Cortex of kidney (tissue), 1 donor: ENCODE measurements at places on chromosomes 1 and 21.

DNA sequence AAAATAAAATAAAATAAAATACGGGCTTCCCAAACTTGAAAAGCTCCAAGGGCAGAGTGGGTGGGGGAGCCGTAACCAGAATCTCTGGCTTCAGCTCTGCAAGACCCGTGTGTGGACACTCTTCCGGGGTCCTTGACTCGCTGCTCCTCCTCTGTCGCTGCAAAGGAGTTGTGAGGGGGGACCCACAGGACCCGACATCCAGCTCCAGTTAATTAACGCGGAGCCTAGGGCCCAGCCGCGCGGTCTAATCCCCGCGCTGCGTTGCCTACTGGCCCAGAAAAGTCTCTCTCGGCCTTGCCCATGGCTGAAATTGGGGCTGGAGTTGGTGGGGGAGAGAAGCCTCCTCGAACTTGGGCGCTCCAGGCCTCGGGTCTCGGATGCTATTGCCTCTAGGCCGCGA lies 1.8 kb downstream of the LMX1A start:
- DNase-seq: no peak

GRCh38 chr1:233328142-233328921 lies 808 bp downstream of the MAP3K21 start:
- DNase-seq: no peak

DNA sequence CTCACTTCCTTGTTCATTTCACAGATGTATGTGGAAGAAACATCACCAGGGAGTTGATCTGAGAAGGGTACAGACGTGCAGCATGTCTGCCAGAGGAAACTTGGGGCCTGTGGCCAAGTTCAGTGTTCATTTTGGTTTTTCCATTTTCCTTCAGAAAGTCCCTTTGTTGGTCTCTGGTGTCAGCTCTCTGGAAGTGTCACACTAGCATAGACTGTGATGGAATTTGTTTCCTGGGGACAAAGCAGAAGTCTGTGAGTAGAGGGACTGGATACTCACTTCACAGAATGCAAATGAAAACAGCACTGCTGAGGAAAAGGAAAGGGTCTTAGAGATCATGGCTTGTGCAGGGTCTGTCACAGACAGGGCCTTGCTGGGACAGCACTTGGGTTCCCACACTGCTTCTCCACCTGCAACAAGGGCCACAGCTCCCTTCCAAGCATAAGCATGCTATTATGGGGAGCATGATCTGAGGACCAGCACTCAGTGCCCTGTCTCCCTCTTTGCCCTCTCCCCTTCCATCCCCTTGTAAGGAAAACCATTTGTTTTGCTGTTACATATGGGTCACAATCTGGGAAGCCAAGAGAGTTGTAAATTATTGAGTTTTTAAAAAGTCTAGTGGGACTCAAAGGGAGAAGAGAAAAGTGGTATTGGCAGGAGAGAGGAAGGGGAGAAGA lies 31.4 kb upstream of the CD84 start:
- DNase-seq: no peak

DNA sequence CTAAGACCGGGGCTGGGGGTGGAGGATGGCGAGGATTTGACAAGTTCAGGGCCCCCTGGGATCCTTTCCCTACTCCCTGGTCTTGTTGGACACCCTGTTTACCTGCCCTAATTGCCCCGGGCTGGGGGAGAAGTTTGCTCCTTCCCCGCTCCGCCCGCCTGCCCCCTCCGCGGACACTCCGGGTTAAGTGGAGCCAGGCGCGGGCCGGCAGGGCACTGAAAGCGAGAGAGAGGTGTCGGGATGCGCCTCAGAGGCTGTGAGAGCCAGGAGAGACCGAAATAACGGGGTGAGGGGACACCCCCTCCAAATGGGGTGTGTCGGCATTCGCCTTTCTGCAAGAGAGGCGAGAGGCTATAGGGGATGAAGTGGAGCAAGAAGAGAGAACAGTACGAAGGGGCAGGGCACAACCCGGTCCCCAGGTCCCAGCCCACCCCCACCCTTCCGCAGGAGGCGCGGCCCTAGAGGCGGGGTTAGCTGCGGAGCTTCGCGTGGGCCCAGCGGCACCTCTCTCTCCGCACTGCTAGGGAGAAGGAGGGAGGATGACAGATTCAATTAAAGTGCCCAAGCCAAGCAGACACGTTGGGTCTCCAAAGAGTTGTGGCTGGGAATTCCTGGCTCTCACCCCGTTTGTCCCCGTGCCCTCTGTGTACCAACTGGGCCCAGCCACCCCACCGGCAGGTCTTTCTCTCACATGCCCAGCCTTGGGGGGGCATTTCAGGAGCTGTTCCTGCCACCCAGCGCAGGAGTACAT lies 3.8 kb downstream of the EFNA3 start:
- no peak for DNase-seq

- DNase-seq: no peak
These were observed 148.2 kb downstream of the FCRL5 start for GRCh38 chr1:157404063-157404501.

- no peak for DNase-seq
These were observed 342.1 kb upstream of the NR5A2 start for GRCh38 chr1:199685369-199685768.

GRCh38 chr1:91798740-91799139 lies 87.2 kb downstream of the TGFBR3 start:
- no peak for DNase-seq

- no peak for DNase-seq
These were observed 15.7 kb downstream of the PTCH2 start for GRCh38 chr1:44827197-44828002.

- no peak for DNase-seq
These were observed 2.4 kb upstream of the CCT8 start for GRCh38 chr21:29075706-29076466.

- no peak for DNase-seq
These were observed 79.1 kb upstream of the IVNS1ABP start for GRCh38 chr1:185396126-185396525.

GRCh38 chr21:43981871-43982210 lies 30.3 kb upstream of the TRAPPC10 start:
- no peak for DNase-seq

GRCh38 chr1:2363847-2364513 lies 27.4 kb downstream of the MORN1 start:
- no peak for DNase-seq

DNA sequence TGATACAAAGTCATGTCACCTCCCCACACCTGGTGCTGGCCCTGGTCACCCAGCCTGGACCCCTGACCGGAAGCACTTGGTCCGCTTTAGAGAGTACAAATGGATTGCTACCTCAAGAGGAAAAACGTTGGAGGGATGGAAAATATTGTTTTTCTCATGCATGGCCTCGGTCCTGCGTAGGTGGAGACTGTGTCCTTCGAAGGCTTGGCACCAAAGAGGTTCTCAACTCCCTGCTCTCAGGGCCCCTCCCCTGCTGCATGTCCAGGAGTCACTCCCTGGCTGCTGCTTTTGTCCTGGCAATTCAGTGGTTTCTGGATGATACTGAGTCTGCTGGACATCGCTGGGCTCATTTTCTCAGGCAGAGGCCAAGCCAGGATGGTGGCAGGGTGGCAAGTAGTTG lies 529.8 kb downstream of the KIF26B start:
- DNase-seq: no peak

DNA sequence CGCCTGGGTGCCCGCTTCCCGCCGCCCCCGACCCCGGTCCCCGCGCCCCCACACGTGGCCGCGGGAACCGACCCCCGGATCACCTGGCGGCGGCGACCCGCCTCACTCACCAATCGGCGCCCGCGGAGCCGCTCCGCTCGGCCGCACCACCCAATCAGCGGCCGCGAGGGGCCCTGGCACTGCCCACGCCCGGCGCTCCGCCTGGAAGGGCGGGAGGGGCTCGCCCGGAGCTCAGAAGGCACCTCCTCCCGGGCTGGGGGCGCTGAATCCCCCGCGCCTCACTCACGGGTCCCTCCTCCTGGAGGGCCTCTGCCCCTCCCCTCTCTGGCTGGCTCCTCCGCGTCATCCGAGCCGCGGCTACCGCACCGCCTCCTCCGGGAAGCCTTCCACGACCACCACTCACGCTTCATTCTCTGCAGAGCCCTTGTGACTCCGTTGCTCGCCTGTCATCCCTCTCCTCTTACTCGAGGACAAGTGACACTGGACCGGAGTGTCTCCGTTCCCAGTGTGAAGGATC lies 374 bp downstream of the SH2D5 start:
- no peak for DNase-seq

DNA sequence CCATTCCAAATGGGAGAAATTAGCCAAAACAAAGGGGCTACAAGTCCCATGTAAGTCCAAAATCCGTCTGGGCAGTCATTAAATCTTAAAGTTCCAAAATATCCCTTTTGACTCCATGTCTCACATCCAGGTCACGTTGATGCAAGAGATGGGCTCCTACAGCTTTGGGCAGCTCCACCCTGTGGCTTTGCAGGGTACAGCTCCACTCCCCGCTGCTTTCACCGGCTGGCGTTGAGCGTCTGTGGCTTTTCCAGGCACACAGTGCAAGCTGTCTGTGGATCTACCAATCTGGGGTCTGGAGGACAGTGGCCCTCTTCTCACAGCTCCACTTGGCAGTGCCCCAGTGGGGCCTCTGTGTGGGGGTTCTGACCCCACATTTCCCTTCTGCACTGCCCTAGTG lies 130.2 kb downstream of the TPR start:
- DNase-seq: no peak

DNA sequence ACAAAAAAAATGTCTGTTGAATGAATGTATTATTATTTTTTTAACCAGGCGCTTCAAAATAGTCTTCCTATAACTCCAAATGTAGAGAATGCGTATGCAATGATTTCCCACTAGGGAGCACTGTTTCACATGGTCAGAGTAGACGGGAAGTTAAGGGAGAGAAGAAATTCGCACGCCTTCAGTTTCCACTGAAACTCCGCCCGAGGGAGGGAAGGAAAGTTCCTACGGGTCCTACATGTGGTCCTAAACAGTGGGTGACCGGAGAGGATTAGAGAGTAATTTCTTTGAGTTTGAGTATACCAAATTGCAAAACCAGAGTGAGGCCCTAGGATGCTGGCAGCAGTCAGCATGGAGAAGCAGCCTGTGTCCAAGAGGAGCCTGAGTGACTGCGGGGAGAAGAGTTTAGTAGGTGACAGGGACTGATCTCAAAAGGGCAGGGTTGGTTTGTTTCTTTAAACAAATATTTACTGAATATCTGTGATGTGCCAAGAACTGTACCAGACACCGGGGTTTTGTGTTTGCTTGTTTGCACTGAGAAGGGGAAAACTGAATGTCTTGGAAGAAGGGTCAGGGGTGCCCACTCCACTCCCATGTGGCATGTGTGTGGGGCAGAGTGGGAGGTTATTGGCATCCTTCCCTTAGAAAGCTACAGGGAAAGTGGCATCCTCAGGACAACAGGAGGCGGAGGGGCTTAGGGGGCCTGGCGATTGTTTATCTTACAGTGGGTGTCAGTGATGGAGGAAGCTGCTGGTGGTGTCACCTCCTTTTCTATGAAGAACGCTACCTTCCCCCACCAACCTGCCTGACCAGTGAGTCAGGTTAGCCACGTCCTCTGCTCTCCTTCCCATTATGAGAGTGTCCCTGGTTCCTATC lies 22.8 kb downstream of the RNU5D-1 start:
- DNase-seq: no peak

DNA sequence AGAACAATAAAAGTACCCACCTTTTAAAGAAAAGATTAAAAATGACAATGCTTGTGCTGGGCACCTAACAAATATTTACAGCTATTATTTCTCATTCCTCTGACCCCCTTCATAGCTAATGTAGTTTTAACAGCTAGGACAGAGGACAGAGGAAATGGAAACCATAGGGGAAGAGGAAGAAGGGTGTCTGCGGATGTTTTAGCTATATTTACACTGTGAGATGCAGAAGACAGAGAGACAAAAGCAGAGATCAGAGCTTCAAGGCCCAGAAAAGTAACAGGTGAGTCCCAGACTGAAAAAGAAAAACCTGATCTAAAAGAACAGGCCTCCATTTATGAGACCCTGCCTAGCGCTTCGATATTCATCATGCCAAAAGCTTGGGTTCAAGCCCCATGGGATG lies 72.0 kb downstream of the ZNF281 start:
- no peak for DNase-seq

DNA sequence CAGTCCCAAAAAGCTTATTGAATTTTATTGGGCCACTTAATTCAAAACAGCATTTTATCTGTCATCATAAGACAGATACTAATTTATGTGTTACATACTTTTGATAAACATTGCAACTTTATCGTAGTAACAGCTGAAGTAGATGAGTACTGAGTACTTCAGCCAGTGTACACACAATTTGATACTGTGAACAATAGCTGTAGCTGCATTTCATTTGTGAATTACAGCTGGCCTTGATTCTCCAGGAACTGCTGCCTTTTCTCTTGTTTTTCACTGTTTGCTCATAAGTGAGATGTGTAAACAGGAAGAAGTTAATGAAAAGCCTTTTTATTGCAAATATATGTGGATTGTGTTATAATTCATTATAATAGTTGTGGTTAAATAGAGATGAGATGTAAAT lies 10.2 kb downstream of the UAP1 start:
- DNase-seq: no peak

DNA sequence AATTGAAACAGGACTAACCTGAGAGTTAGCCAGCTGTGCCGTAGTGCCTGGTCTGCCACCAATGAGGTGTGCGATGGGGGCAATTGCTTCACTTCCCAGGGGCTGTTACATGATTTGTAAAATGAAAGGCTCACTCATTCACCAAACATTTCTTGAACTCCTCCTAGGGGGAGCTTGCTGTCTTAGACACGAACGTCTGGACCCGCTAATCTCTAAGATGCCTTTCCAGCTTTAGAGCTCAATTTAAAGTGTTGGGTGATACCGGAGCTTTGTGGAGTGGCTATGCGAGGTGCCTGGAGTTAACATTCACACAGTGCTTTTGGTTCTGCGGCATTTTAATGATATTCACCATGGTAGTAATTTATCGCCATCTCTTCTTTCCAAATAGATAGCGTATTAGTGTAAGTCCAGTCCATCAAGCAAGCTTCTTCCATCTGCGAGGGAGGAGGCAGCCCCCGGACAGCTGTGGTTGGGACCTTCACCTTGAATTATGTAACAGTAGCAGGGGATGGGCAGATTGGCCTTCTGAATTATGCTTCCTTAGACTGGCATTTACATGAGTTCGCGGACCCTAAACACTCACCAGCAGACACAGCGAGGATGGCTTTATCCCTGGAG lies 179.9 kb downstream of the ADSS2 start:
- DNase-seq: no peak

GRCh38 chr1:207860531-207860930 lies 50.4 kb downstream of the CD34 start:
- DNase-seq: no peak

DNA sequence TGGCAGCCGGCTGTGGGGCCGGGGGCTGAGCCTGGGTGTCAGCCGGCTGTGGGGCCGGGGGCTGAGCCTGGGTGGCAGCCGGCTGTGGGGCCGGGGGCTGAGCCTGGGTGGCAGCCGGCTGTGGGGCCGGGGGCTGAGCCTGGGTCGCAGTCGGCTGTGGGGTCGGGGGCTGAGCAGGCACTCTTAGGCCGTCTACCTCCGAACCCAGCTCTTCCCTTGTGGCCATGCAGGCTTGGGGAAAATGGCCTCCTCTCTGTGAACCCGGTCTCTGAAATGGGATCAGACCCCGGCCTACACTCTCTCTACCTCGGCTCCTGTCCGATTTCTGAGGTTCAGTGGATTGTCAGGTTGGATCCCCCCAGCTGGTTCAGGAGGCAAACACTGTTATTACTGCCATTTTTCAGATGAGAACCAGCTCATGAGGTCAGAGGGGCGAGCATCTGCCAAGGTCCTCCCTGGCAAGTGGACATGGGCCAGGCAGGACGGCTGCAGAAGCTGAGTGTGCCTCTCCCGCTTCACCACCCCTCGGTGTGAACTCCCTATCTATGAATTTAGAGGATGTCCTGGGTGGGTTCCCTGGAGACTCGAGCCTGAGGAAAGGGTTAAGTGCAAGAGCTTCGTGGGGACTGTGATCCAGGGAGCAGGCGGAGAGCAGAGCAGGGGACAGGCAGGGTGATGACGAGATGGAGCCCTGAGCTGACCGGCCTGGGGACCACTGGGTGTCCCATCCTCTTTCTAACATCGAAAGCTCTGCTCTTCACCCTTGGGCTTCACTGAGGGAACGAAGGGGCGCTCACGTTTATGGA lies 10.9 kb upstream of the COL18A1 start:
- DNase-seq: no peak
